ENCODE measurements at places on chromosomes 1 and 21. TPM values are rescaled to one million over a fixed set of nuclear protein-coding genes. Genes with fewer than 3 reads are reported as not detected.

The SLC30A2 gene
- total RNA-seq = not detected

The KIAA1614 gene
- 5.1 TPM for total RNA-seq

The AMY1A gene
- not detected for total RNA-seq

The LCE3D gene
- total RNA-seq = not detected

The FTCD gene
- total RNA-seq = 0.64 TPM

The TTC39A gene
- 7.2 TPM for total RNA-seq

The NECTIN4 gene
- total RNA-seq = not detected

The HOOK1 gene
- total RNA-seq = 1.6 TPM

The BCL2L15 gene
- total RNA-seq = 0.23 TPM

The AADACL4 gene
- total RNA-seq = not detected

The MAP1LC3C gene
- not detected for total RNA-seq

The GPATCH2 gene
- 9.0 TPM for total RNA-seq

The DNALI1 gene
- total RNA-seq = 3.8 TPM

The TSSK3 gene
- not detected for total RNA-seq

The CYP2J2 gene
- total RNA-seq = 0.58 TPM
